ENCODE measurements at places on chromosomes 6 and 20. TPM values are rescaled to one million over a fixed set of nuclear protein-coding genes. Genes with fewer than 3 reads are reported as not detected.

Gene ULBP1
- not detected for polyA plus RNA-seq

Gene B3GAT2
- polyA plus RNA-seq, result 0.23 TPM

Gene JAG1
- polyA plus RNA-seq, result 3.9 TPM

Gene CLPSL1
- not detected for polyA plus RNA-seq

DNA sequence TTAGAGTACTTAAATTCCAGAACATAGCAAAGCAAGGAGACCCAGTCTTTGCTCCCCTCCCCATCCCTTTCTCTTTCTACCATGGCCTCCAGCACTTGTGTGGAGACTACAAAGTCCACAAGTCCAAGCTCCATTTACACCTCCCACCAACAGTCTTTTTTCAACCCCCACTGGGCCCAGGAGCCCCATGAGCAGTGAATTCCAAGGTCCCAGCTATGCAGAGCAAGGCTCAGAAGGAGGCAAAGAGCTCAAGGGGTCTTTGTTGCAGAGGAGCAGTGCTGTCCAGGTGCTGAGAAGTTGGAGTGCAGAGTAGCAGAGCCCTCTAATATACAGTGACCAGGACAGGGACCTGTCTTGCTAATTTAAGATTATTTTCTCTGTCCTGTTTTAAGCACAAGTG, 9.0 kb downstream of the PAK5 start:
- no peak for DNase-seq

- DNase-seq, result no peak
Observed at GRCh38 chr6:40640599-40641227, 53.5 kb upstream of the LRFN2 start.

GRCh38 chr6:83098589-83098988, 31.1 kb downstream of the DOP1A start:
- no peak for DNase-seq

DNA sequence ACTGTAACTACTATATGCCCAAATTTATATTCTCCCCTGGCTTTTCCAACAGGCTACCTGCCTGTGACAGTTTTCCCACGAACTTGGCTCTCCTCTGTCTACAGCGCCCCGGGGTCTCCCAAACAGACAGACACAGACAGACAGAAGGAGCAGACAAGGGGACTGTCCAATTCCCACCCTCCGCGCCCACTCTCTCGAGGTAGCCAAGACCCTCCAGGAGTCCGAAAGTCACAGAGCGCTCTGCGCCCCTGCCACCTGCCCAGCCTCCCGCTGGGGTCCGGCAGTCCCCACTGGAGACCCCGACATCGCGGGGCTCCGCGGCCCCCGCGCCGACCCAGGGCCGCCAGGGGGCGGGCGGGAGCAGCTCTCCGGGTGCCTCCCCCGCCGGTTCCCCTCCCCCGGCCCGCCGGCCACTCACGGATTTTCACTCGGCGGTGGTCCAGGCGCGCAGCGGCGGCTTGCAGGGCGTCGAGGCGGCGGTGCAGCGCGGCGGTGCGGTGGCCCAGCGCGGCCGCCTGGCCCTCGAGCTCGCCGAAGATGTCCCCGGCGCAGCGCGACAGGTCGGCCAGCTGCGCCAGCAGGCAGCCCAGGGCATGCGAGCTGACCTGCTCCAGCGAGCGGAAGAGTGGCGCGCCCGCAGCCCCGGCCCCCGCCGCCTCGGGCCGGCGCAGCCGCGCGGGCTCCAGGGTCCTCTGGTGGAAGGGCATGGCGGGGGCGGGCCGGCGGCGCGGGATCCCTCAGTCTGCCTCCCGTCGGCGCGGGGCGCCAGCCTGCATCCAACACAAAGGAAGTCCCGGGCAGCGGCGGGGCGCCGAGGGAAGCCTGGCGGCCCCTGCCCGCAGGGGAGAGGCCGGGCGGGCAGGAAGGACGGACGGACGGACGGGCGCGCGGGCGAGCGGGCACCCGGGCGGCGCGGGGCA, 81.3 kb upstream of the CCDC28A start:
- DNase-seq, result peak; percentile 85

DNA sequence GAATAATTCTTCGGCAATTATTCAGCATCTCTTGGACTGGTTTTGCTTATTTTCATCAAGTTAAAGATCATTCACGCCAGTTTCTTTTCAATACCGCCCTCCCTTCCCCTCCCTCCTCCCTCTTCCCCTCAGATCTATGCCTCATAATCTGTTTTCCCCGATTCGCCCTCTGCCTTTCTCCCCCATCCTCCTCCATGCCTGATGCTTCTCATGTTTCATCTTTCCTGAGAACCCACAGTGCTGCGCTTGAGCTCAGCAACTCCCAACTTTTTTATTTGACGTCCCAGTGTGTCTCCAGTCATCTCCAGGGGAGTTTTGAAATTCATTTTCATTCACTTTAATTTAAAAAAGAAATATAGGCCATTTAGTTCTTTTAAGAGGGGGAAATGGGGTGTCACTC, 142.7 kb downstream of the PTPRT start:
- DNase-seq, result no peak

GRCh38 chr6:43780941-43781928, 11.2 kb downstream of the VEGFA start:
- no peak for DNase-seq
